Activated naive CD4-positive, alpha-beta T cell treated with anti-CD3 and anti-CD28 coated beads for 36 hours (primary cell): ENCODE measurements at places on chromosomes 3 and 15. TPM values are rescaled to one million over a fixed set of nuclear protein-coding genes. Genes with fewer than 3 reads are reported as not detected.
A peak's percentile ranks its signal among the peaks of the same experiment; 100 is the strongest.

GRCh38 chr3:105826778-105827634 lies 41.8 kb downstream of the CBLB start:
- no peak for DNase-seq

DNA sequence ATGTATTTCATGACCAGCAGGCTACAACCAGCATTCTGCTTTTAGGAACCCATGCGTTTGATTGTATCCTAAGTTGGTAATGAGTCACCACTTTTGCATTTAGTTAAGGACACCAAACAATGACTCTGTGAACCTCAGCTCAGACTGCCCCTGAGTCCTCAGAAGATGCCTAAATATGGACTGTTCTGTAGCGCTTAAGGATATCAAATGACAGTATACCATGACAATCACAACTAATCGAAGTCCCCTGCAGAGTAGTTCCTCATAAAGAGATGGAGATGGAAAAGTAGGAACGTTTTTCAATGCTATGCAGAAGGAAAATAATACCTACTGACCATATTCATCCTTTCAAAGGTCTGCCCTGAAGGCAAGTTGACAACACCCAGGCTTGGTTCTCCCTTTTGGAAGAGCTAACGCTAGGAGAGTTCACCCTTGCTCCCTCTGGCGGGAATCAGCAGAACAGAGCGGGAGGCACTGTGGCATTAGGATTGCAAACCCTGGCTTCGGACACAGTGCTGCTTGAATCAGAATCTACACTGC lies 508.6 kb downstream of the FHIT start:
- DNase-seq = no peak

DNA sequence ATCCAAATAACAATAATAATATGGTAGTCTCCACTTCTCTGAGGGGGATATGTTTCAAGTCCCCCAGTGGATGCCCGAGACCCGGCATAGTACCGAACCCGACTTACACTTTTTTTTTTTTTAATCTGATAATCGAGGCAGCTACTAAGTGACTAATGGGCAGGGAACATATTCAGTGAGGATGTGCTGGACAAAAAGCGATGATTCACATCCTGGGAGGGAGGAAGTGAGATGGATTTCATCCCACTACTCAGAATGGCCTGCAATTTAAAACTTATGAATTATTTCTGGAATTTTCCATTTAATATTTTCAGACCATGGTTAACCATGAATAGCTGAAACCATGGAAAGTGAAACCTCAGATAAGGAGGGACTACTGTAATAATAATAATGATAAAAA lies 49.5 kb upstream of the SELENOK start:
- no peak for DNase-seq

DNA sequence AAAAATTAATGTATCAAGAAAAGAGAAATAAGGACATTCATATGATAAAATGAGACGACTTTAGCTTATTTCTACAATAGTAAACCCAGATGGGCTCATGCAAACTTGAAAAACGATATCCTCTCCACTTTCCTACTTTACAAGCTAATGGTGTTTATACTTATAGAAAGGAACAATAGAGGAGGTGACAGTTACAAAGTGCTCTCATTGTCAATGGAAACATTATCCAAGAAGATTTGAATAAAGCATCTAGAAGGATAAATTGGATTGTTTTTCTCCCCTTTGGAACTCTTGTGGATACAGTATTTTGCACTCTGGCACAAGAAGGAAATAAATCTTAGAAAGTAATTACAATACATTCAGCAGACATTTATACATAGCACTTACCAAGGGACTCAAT lies 20.2 kb upstream of the CCDC66 start:
- DNase-seq = no peak

DNA sequence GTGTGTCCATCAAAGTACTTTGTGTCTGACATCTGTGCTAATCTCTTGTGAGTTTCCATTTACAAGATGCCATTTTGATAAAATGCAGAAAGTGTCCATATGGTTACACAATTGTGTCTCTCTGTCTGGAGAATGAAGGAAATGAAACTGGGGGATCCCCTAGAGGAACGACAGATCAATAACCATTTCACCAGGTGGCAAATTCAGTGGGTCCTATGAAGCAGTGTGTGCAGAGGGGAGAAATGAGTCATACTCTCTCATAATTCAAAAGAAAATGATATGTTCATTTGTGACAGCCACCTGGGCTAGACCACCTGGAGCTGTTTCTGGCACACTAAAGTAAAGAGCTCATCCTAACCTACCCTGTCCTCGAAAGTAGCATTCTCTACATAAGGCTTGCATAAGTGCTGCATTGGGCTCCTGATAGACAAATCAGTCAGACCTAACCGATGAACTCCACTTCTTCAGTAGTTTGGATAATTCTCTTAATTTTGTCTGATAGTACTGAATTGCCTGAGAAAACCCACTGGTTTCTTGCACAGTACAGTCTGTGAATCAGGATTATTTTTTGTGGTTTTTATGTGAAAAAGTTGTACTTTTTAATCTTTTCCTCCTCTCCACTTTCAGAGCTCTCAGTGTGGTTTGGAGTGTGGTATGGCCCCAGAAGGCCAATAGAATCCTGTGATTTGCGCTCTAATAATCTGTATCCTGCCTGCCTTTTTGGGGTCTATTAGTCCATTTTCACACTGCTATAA lies 10.3 kb upstream of the CD47 start:
- peak; percentile 59 for DNase-seq

GRCh38 chr3:170699158-170700053 lies 113.5 kb upstream of the SLC7A14 start:
- DNase-seq = no peak

- DNase-seq = no peak
Measured at GRCh38 chr3:129413687-129414506, 14.5 kb downstream of the EFCAB12 start.

- peak; percentile 49 for DNase-seq
Measured at GRCh38 chr3:149487598-149488197, 13.2 kb downstream of the TM4SF4 start.

DNA sequence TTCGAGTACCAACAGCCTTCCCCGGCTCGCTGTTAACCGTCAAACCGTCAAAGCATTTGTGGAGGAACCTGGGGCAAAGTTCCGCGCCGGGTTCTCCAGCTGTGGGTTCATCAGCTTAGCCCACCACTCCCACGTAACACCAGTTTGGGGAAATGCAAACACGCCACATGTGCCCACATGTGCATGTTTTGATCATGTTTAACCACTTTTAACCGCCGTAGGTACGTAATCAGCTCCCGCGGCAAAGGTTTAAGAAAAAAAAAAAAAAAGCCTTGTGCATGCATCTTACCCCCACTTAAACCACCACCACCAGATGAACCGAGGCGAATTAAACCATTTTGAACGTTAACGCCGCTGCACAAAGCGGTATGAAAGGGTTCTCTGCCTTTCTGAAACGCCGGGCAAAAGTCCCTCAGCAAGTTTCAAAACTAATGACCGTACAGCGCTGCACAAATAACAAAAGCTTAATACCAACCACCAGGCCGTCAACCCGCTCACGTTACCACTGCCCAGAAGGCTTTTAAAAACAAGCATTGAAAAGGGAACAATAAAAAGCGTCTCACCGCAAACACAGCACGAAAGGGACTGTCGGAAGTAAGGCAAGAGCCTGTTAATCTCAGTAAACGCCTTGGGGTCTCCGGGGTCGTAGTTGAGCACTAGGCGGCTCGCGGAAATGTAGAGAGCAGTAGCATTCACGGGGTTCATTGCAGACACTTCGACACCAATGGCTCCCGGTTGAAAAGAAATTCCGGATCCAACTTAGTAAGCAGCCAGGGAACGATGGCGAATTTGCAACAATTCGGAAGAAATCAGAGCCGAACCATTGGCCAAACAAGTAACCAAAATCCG lies 1.5 kb downstream of the MSL2 start:
- DNase-seq = peak; percentile 54

- no peak for DNase-seq
Measured at GRCh38 chr3:150443331-150443741, 35.2 kb downstream of the TSC22D2 start.

The MDFIC2 gene
- total RNA-seq = not detected

The PRICKLE2 gene
- not detected for total RNA-seq
